ENCODE measurements at places on chromosomes 3 and 15. TPM values are rescaled to one million over a fixed set of nuclear protein-coding genes. Genes with fewer than 3 reads are reported as not detected.

The MON1A gene
- total RNA-seq = 8.0 TPM

The GXYLT2 gene
- total RNA-seq = 1.0 TPM

The GABRR3 gene
- total RNA-seq = not detected

The ST8SIA2 gene
- total RNA-seq = 0.37 TPM

The FOXB1 gene
- total RNA-seq = not detected

The CACNA1D gene
- total RNA-seq = 1.0 TPM

The GHRL gene
- total RNA-seq = not detected

The CCR8 gene
- not detected for total RNA-seq

The ACVR2B gene
- total RNA-seq = 1.4 TPM

The PRKCI gene
- total RNA-seq = 17.2 TPM

The SLC51A gene
- not detected for total RNA-seq

The ACKR2 gene
- total RNA-seq = 0.10 TPM

The CD86 gene
- not detected for total RNA-seq

The FAM219B gene
- total RNA-seq = 24.8 TPM

The DLL4 gene
- total RNA-seq = 2.3 TPM

The DUOXA2 gene
- total RNA-seq = not detected

The SNTN gene
- not detected for total RNA-seq

The IDH2 gene
- total RNA-seq = 45.0 TPM

The VIPR1 gene
- 2.3 TPM for total RNA-seq

The ZNF35 gene
- total RNA-seq = 5.1 TPM

The GOLGA8M gene
- not detected for total RNA-seq

The HAPLN3 gene
- 23.6 TPM for total RNA-seq
